T-helper 9 cell (primary cell): ENCODE measurements at places on chromosomes 6 and 20.

DNA sequence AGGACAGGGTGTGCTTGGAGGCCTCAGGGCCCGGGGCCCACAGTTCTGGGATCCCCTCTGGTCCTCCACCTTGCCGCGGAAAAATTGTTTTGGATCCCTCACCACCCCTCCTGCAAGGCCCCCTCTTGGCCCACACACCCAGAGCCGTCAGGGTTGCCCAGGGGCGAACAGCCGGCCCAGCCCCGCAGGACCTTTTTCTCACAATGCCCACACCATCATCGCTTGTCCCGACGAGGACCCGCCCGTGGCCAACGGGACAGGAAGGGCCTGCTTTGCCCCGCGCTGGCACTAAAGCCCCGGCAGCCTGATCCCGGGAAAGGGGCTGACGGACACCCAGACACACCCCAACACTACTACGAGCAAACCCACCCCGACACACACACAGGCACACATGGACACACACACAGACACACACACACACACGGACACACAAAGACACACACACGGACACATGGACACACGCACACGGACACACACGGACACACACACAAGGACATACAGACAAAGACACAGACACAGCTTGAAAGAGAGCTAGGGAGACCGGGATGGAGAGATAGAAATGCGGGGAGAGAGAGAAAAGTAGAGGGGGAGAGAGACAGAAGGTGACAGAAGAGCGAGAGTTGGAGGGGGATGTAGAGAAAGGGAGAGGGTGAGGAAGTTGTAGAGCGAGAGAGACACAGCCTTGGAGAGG is 1493.5 kb upstream of the DEFB115 start:
- DNase-seq = no peak

DNA sequence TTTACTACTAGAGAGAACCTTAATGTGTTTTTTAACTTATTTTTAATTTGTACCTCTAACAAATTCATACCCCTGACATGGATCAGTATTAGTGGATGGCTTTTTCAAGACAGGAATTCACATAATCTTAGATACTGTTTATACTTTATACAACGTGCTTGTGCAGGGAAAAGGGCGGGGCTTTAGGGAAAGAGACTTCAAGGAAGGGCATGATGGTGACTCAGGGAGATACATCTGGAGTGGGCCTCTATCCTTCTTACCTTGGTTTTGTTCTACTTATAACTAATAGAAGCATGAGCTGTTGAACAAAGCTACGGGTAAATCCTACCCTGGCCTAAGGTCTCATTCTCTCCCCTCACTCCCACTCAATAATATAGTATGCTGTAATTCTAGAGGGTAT is 160.8 kb downstream of the C6orf58 start:
- no peak for DNase-seq

DNA sequence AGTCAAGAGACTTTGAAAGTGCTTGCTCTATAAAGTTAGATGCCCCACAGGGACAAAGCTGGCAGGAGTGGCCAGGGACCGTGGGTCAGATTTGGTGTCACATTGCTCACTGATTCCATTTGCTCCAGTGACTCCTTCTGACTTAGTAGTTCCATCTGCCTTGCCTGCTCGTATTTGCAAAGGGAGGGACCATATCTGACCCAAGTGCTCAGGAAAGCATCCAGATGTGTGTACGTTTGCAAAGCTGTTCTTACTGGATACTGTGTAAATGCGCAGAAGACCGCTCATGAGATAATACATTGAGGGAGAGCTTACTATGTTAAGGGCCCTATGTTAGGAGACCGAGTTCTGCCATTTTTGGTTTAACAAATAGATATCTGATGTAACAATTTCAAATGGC is 21.2 kb upstream of the CCN6 start:
- no peak for DNase-seq

DNA sequence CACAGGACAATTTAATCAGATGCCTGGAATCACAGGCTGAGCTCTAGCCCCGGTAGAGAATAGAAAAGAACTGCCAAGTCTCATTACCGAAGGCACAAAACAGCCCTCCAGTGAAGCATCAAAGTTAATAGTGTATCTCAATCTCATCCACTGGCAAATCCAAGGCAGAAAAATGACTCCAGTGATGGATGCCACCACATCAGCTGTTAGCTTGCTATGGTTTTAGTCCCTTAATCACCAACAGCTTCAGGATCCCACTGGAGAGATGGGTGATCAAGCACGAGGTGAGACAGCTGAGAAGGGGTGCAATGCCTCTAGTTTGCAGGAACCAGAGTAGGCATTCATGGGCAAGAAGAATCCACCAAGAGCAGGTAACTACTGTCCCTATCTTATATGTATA is 81.8 kb downstream of the STK35 start:
- no peak for DNase-seq

DNA sequence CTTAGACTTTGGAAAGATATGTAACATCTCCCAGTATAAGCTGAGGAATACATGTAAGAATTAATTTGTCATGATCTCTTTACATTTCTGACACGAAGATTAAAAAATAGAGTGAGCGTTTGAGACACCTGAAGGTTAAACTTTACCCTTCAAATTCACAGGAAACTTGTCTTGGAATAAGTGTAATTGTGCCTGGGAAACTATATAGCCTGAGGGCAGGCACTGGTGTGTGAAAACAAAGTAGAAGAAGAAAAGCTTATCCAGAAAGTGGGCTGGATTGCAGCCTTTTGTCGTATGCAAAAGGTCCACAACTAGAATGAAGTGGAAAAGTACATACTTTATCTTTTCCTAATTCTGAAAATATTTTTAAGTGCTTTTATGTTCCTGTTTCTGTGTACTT is 275.7 kb upstream of the TCF21 start:
- DNase-seq = no peak

- no peak for DNase-seq
These were observed 154.6 kb upstream of the SOX4 start for GRCh38 chr6:21438986-21439352.

DNA sequence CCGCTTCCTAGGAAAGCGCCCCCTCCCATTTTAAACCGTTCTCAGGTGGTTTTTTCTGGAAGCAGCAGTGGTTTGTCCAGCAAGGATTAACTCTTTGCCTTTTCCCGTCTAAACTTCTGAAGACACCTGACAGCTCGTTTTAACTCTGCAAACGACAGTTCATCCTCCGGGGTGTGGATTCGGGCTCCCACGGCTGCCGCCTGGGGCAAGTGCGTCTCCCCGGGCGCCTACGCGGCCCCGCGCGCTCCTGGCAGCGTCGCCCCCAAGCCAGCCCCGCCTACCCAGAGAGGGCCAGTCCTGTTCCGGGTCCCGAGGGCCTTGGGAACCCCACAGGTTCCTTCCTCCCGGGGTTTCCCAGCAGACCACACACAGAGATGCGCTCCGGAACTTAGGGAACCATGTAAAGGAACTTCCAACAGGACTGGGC is 54.4 kb downstream of the PRR18 start:
- DNase-seq = no peak
